NCI-H1930 (cell line): ENCODE measurements at places on chromosomes 16 and 17.

- no peak for DNase-seq
These were observed 41.6 kb downstream of the RPGRIP1L start for GRCh38 chr16:53662072-53662471.

GRCh38 chr17:1222321-1222720 lies 42.5 kb upstream of the ABR start:
- no peak for DNase-seq

DNA sequence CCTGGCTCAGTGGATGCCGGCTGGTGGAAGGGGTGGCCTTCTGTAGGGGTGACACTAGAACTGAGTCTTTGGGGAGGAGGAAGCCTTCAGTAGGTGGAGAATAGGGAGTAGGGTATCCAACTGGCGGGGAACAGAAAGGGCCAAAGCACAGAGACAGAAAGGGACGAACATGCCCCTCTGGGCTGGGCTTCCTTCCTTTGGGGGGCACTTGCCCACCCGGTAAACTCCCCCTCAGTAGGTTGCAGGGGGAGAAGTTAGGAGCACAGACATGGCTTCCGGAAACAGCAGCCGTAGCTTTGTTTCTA lies 774 bp downstream of the ENGASE start:
- DNase-seq: no peak

GRCh38 chr16:28604186-28604565 lies 5.7 kb downstream of the SULT1A1 start:
- no peak for DNase-seq
